ENCODE measurements at places on chromosomes 6 and 20. TPM values are rescaled to one million over a fixed set of nuclear protein-coding genes. Genes with fewer than 3 reads are reported as not detected.

GRCh38 chr6:110738899-110739365, 76.3 kb downstream of the CDK19 start:
- DNase-seq: no peak

DACT2 gene
- not detected for total RNA-seq

DNA sequence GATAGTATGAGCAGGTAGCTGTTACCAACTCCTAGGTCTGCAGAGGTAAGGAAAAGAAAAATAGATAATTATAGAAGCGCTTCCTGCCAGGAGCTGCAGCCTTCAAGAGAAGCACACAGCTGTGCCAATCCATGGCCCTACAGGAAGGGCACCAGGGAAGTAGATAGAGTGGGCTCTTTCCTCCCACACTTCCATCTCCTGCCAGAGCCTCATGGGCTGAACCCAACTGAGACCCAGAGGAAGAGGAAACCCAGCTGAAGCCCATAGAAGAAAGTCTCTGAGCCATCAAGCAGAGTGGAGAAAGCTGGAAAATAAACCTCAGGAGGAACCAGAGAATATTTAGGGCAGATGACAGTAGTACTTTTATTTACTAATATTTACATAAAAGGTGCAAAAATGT, 146.7 kb upstream of the ATXN1 start:
- no peak for DNase-seq

PPP1R14C gene
- not detected for total RNA-seq

OR2H1 gene
- under 0.01 TPM for total RNA-seq

- no peak for DNase-seq
Measured at GRCh38 chr20:29878777-29879442, 1378.6 kb upstream of the DEFB115 start.

- DNase-seq: peak; percentile 65
Measured at GRCh38 chr20:62500237-62500864, 24.6 kb upstream of the GATA5 start.

VIP gene
- total RNA-seq: 0.39 TPM

DNA sequence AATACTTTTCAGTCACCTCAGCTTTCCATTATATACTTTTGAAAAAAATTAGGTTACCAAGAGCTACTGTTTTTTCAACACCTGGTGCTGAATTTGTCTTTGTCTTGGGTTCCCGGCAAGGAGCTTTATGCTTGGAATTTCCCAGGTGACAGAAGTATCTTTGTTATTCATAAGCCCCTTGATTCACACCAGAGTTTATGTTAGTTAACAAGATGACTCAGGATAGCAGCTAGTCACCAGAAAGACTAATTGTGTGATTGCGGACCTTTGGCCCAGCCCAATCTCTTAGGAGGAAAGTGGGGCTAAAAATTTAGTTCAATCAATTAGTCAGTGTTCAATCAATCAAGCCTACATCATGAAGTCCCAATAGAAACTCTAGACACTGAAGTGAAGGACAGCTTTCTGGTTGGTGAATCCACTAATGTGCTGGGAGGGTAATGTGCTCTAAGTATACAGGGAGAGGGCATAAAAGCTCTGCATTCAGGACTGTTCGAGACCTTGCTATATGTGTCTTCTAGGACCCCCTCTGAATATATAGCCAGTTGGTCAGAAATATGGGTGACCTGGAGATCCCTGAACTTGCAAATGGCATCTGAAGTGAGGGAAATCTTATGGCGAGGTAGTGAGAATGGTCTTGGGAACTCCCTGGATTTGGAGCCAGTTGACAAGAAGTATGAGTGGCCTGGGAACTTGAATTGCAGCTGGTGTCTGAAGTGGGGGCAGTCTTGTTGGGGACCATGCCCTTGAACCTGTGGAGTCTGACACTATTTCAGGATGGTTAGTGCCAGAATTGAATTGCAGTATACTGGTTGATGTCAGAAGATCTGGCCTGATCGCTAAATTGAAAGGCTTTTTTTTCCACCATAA, 16.2 kb downstream of the TMEM30A start:
- DNase-seq: no peak

EYA2 gene
- not detected for total RNA-seq

ID4 gene
- under 0.01 TPM for total RNA-seq

WTAP gene
- total RNA-seq: 79.5 TPM

DNA sequence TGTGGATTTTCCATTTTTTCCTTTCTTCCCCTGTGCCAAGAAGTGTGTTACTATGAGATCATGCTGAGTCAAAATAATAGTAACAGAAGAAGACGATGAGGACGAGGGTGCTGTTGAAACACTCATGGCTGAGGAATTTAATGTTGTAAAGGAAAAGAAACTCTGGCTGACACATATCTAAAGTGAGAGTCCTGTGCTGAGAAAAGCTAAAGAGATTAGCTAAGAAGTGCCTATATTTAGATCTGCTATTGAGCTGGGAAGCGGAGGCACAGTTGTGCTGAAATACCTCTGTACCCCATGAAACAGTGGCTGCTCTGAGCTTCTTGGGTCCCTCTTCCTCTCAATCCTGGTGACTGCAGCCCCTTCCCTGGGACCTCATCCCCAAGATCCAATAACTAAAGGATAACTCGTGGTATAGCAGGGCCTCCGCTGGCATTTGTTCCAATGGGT, 1.1 kb upstream of the SYTL3 start:
- no peak for DNase-seq

RBPJL gene
- total RNA-seq: not detected

CTAGE9 gene
- total RNA-seq: not detected

GRCh38 chr6:1657116-1657770, 47.5 kb downstream of the FOXC1 start:
- DNase-seq: no peak

DNA sequence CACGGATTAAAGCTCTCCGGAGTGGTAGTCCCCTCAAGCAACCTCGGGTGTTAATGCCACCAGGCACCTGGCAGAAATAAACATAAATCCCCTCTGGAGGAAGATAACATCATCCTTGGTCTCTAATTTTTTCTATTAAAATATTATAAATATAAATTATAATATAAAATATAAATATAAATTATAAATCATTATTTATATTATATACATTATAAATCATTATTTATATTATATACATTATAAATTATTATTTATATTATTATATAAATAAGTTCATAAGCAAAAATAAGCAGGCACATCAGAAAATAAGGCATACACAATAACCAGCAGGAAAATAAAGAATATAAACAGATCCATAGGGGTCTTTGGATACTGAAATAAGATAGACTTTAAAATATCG, 39.2 kb downstream of the GABRR2 start:
- DNase-seq: no peak

GRCh38 chr6:99151634-99152346, 197.7 kb downstream of the FAXC start:
- DNase-seq: no peak

GRCh38 chr6:170083236-170084051, 207.4 kb downstream of the DLL1 start:
- no peak for DNase-seq

HTR1E gene
- total RNA-seq: not detected

GRCh38 chr6:71888756-71889340, 2.5 kb downstream of the RIMS1 start:
- DNase-seq: no peak

DNA sequence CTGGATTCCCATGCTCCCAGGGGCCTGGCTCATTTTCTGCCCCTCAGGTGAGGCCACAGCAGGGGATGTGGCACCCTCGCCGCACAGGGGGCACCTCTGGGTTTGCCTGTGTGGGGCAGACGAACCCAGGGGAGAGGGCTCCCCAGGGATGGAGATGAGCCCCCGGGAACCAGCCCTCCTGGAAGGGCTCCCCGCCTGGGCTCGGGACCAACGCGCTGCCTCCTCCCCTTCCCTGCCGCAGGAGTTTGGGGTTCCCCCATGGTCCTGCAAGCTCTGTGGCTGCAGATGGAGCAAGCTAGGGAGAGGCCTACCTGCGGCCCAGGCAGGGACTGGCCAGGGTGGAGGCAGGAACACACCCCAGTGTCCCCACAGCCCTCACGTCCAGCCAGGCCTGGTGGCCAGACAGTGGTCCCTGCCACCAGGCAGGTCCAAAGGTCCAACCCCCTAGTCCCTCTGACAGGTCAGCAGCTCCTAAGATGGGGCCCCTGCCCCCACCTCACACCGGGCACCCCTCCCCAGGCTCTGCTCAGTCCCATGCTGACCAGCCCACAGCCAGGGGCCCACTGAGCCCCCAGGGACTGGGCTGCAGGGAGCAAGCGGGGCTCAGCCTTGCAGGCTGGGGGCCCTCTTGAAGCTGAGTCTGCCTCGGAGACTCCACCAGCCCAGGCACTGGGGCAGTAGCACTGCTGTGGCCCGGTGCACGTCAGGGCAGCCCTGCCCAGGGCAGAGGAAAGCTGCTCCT, 13.7 kb downstream of the LAMA5 start:
- no peak for DNase-seq

DNA sequence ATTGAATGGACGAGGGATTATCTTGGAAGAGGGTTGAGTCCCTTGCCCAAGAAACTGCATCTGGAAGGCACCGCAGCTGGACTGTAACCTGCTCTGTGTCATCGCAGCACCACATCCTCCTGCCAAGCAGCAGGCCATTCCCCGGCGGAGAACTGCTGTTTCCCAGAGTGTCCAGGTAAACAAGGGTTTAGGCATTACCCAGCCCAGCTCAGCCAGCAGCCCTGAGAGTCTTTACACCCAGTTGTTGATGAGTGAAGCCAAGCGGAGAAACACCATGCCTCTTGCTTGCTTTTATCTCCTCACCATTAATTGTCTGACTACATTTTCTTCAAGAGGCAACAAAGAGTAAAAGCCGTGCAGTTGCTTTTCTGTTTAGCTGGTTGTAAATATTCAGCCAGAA, 104.1 kb downstream of the CDH4 start:
- no peak for DNase-seq

Measured in dermis microvascular lymphatic vessel endothelial cell (primary cell).